ENCODE measurements at places on chromosomes 6 and 20. TPM values are rescaled to one million over a fixed set of nuclear protein-coding genes. Genes with fewer than 3 reads are reported as not detected.

HAO1 gene
- not detected for total RNA-seq

NEU1 gene
- total RNA-seq: 28.5 TPM

OTOR gene
- total RNA-seq: not detected

WFDC2 gene
- total RNA-seq: not detected

DNA sequence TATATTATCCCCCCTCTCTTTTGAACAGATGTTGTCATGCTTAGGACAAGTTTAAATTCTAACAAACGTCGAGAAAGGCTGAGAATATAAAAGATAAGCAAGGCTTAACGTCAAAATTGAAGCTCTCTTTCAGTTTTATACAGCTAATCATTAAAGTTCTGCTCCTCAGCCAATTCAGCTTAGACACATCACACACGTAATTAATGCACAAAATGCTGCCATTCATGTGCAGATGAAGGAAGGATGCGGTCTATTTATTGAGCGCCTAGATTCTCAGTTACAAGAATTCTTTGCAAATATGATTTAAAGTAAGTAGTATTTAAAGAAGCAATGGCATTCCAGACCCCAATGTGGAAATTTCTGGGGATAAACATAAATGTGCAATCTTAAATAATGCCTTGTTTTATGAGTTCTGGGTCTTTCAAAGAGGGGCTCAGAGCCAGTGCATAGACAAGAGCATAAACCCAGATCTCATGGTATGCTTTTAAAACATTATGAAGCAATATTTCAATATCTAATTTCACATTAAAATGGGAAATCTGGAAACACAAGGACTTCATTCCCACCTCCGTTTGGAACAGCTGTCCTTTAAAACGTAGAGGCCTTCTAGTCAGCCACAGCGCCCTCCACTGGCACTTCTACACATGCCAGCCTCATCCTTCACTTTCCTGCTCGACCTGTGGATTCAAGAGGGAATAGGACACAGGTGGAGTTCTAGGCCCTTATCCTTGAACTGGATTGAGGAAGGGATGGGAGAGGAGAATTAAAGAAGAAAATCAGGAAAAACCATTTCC, 85.8 kb downstream of the LYRM4 start:
- DNase-seq: no peak

DNA sequence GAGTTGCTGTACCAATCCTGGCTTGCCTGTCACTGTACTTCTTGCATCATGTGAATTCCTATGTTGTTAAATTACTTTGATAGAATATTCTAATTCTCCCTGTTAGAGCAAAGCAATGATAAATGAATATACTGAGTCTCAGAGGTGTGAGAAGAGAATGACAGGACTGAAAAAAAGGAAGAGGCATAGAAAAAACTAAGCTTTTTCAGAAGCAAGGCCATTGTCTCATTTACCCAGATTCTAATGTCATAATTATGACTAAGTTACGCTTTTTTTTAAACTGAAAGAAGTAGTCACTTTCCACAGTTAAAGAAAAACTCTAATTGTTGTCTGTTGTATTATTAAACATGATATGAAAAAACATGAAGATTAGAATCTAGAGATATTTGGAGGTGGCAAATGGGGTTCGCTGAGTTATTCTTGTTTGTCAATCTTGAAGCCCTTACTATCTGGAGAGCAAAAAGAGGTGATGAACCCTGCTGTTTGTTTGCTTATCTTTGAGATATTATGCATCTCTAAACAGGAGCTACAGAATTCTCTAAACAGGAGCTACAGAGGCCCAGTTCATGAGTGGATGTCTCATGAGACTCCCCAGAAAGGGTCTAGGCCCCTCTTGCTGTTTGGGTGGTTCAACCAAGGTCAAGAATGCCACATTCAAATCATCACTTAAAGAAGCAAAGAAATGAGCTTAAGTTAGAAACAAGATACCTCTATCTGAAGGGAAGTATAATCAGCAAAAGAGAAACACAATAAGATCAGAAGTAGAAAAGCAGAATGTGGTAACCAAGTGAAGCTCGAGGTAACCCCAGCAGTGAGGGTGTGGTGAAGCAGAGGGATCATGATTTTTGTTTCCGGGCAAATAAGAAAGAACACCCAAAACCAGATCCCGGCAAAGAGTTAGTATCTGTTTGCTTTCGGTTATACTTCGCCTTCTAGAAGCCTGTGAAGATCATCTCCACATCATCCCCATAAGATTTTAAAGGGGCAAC, 33.3 kb upstream of the THEMIS start:
- no peak for DNase-seq

- no peak for DNase-seq
Measured at GRCh38 chr6:168153553-168153952, 74.5 kb upstream of the FRMD1 start.

GRCh38 chr20:58473453-58474425, 41.5 kb downstream of the APCDD1L start:
- no peak for DNase-seq

- DNase-seq: no peak
Measured at GRCh38 chr6:41443616-41444525, 102.3 kb upstream of the FOXP4 start.

- DNase-seq: peak; percentile 45
Measured at GRCh38 chr6:127069659-127070279, 48.7 kb upstream of the RSPO3 start.

GRCh38 chr6:144351379-144352127, 66.4 kb downstream of the UTRN start:
- no peak for DNase-seq

Data from IMR-90 (cell line).